ENCODE measurements at places on chromosomes 5 and 9.
A peak's percentile ranks its signal among the peaks of the same experiment; 100 is the strongest.

DNA sequence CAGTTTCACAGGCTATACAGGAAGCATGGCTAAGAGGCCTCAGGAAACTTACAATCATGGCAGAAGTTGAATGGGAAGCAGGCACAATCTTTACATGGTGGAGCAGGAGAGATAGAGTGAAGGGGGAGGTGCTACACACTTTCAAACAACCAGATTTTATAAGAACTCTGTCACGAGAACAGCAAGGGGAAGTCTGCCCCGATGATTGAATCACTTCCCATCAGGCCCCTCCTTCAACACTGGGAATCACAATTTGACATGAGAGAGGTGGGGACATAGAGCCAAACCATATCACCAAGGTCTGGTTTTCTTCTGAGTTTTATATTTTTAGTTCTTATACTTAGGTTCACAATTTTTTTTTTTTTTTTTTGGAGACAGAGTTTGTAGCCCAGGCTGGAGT lies 16.1 kb downstream of the ZCCHC9 start:
- DNase-seq: no peak

GRCh38 chr9:124346347-124347163 lies 68.7 kb downstream of the PSMB7 start:
- DNase-seq: peak; percentile 36

- DNase-seq: no peak
These were observed 13.1 kb downstream of the PTGR1 start for GRCh38 chr9:111586378-111586777.

- no peak for DNase-seq
These were observed 118.7 kb downstream of the DROSHA start for GRCh38 chr5:31413030-31413812.

DNA sequence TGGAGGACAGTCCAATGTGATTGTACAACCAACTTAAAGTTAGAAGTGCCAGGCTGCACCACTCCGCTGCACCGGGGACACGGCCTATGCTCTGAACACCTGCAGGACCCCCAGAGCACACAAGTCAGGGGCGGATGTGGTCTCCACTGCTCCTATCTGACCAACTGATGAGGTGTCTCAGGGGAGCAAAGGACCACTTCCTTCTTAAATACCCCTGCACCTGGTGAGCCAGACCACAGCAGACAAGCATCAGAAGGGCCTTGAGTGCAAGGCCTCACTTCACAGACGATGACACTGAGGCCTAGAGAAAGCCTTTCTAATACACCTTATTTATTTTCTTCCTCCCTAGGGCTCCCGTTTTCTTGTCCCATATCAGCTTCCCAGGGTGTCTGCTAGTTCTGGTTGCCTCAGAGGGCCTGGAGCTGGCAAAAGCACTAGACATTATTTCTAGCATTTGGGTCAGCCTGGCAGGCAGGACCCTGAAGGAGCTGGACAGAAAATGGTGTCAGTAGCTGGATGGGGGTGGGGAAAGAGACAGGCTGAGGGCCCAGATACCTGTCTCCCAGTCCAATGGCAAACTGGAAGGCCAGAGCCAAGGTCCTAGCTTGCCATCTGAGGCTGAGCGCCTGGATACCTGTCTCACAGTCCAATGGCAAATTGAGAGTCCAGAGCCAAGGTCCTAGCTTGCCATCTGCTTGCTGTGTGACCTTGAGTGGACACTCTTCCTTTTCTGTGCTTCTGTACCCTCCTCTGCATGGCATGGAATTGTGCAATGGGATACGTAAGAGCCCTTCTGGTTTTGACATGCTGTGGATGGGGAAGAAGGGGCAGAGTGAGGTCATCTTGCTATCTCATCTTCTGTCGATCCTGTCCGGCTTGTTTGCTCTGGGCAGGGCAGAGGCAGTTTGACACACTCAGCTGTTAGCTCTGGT lies 9.0 kb downstream of the CCDC69 start:
- DNase-seq: peak; percentile 69

DNA sequence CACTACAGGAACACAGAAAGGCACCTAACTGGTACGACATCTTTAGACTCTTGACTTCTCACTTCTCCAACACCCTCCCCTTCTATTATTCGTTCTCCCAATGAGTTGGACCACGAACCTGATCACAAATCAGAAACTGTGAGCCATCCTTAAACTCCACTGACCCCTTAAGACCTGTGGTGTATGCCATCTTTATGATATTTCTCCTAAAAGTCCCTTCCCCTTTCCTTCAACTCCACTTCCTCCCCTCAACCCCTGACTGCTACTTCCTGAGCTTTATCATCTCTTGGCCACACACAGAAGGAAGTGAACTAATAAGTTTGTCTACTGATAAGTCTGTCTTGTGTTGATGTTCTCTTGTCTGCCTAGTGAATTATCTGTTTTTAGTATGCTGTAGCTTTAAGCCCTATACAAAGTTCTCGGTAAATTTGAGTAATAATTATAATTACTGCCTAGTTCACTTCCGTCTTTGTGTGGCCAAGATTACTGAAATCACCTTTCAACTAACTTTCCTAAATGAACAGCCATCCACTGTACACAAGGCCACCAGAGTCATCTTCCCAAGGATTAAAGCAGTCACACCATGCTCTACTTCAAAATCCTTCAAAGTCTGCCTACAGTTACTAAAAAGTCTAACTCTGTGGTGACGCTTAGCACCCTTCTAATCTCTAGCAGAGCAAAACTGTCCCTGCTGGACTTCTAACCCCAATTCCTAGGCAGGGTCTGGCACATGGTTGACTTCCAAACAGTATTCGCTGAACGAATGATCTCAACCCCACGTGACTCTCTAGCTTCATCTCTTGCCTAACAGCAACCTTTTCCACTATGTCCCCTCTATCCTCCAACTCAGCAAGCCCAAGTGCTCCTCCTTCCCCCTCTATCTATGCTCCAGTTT lies 23.2 kb downstream of the ELOVL7 start:
- DNase-seq: no peak

GRCh38 chr5:127667926-127668325 lies 19.0 kb downstream of the CTXN3 start:
- no peak for DNase-seq

GRCh38 chr5:78483809-78484521 lies 123.5 kb downstream of the SCAMP1 start:
- peak; percentile 51 for DNase-seq

DNA sequence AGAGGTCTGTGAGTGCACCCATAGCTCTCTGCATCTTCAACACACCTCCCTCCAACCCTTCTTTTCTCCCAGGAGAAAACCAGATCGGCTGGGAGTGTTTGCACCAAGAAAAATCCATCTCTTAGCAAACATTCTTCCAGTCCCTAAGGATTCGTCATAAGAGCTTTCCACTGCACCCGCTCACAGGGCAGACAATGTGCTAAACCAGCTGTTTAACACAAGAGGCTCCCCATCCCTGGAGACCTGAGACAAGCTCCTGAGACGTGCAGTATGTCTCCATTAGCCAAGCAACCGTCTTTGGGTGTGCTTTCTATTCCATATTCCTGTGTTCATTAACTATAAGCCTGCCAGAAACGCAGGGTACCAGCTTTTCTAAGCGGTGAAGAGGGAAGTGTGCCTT lies 93.6 kb upstream of the ZNF462 start:
- DNase-seq: no peak

DNA sequence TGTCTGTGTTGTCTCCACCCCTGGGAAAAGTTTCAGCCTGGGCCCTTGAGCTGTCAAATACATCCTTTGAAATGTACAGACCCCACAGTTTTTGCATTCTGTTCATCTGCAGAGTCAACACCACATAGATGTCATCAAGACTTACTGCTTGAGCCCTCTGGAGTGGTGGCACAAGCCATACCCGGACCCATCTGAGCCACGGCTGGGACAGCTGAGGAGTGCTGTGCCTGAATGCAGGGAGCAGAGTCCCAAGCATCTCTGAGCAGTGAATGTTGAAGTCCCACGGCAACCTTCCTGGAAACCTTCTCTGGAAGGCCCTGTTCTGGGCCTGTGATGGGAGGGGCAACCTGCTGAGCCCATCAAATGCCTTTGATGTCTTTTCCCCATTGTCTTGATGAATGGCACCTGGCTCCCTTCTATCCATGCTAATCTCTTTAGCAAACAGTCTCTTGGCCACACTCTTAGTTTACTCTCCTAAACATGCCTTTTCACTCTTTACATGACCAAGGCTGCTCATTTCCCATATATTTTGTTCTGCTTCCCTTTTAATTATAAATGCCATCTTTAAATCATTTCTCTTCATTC lies 92.5 kb downstream of the ATPSCKMT start:
- DNase-seq: no peak

DNA sequence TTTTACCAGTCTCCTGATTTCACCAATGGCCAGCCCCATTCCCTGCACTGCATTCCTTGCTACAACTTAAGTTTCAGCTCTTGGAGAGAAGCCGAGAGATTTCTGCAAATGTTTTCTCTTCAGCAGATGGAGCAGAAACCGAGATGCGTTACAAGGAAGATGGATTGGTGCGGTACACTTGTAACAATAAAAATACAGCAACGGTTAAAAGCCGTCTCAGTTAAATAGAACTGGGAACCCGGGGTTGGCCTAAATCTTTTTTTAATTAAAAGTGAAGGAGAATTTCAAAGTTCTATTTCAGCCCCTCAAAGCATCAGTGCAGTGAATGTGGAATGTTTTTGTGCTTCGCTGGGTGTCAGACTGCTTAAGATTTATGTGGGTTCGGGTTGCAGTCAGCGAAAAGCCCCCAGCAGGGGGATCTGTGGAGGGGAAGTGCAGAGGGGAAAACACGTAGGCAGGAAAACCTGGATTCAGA lies 19.8 kb downstream of the BRINP1 start:
- no peak for DNase-seq

- no peak for DNase-seq
These were observed 57.1 kb downstream of the PSD2 start for GRCh38 chr5:139852696-139853095.

GRCh38 chr5:112960315-112960714 lies 16.3 kb upstream of the DCP2 start:
- DNase-seq: no peak

- DNase-seq: no peak
These were observed 66.7 kb downstream of the DAB2IP start for GRCh38 chr9:121718084-121718483.

DNA sequence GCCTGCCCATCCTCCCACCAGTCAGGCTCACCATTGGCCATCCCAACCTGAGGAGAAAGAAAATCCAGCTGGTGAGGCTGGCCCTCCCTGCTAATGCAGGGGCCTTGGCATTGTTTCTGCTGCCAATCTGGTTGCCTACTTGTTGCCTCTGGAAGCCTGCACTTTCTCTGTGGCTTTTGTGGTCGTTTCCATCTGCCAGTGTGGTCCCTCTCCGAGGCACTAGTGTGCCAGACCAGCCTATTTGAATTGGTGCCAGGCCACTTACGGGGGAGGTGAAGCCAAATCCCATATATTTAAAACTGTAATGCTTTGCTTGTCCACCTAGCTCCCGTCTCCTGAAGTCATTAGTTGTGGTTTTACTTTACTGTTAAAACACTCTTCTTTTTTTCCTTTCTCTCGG lies 213.4 kb upstream of the ADAMTSL1 start:
- no peak for DNase-seq

DNA sequence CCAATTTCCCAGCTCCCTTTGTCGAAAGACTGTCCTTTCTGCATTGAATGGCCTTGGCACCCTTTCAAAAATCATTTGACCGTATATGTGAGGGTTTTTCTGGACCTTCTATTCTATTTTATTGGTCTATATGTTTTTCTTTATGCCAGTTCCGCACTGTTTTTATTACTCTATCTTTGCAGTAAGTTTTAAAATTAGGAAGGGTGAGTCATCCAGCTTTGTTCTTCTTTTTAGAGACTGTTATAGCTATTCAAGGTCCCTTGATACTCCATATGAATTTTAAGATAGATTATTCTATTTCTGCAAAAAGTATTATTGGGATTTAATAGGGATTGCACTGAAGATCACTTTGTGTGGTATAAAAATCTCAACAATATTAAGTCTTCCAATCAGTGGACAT lies 44.2 kb upstream of the STARD4 start:
- no peak for DNase-seq

- DNase-seq: no peak
These were observed 20.9 kb upstream of the ADAM19 start for GRCh38 chr5:157596487-157596886.

GRCh38 chr9:97985058-97985861 lies 2.1 kb downstream of the ANP32B start:
- no peak for DNase-seq

GRCh38 chr9:94772639-94773303 lies 46.3 kb downstream of the AOPEP start:
- no peak for DNase-seq

GRCh38 chr9:34588671-34589635 lies 571 bp downstream of the CNTFR start:
- no peak for DNase-seq

DNA sequence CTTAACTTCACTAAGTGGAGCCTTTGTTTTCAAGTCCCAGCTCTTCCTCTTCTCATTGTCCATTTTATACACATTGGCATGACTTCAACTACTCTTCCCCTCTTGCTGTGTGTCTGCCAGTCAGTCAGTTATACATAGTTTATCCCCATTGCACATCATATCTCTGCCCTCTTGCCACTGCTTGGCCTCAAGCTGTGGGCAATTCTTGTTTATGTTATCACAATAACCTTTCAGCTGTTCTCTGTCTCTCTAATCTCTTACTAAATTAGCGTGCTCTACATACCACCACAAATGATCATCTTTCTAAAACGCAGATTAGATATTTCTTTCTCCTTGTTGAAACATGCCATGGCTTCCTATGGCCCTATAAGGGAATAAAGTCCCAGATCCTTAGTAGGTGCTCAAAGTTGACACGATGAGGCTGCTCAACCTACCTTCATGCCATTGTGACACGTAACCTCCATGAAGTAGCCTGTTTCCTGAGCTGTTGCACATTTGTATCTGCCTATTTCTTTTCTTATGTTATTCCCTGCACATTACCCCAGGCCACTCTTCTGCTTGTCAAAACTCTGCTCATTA lies 239.3 kb downstream of the GAS1 start:
- DNase-seq: no peak

DNA sequence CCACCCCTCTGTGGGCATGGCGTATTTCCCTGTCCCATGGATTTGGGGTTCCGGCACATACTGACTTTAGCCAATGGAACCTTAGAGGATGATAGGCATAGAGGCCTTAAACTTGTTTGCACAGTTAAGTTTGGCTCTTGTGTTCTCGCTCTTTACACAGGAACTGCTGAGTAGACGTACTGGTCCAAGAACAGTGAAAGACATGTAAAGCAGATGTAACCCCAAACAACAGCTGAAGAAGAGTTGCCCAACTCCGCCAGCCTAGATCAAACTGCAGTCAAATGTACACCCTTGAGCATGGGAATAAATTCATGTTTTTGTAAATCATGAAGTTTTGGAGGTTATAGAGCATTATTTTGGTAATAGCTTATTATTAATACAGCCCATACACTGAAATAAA lies 260.0 kb upstream of the NREP start:
- no peak for DNase-seq

- DNase-seq: no peak
These were observed 257.1 kb downstream of the AOPEP start for GRCh38 chr9:94983552-94983951.
